ENCODE measurements at places on chromosomes 5 and 9.

- DNase-seq = no peak
Measured at GRCh38 chr9:79889369-79889768, 317.6 kb downstream of the TLE4 start.

- no peak for DNase-seq
Measured at GRCh38 chr9:134136118-134136995, 475 bp downstream of the WDR5 start.

GRCh38 chr9:19184144-19184917, 46.2 kb upstream of the DENND4C start:
- DNase-seq = peak; percentile 91

DNA sequence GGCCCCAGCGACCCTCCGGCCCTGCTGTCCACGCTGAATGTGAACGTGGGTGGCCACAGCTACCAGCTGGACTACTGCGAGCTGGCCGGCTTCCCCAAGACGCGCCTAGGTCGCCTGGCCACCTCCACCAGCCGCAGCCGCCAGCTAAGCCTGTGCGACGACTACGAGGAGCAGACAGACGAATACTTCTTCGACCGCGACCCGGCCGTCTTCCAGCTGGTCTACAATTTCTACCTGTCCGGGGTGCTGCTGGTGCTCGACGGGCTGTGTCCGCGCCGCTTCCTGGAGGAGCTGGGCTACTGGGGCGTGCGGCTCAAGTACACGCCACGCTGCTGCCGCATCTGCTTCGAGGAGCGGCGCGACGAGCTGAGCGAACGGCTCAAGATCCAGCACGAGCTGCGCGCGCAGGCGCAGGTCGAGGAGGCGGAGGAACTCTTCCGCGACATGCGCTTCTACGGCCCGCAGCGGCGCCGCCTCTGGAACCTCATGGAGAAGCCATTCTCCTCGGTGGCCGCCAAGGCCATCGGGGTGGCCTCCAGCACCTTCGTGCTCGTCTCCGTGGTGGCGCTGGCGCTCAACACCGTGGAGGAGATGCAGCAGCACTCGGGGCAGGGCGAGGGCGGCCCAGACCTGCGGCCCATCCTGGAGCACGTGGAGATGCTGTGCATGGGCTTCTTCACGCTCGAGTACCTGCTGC, 839 bp downstream of the KCNV2 start:
- DNase-seq = no peak

DNA sequence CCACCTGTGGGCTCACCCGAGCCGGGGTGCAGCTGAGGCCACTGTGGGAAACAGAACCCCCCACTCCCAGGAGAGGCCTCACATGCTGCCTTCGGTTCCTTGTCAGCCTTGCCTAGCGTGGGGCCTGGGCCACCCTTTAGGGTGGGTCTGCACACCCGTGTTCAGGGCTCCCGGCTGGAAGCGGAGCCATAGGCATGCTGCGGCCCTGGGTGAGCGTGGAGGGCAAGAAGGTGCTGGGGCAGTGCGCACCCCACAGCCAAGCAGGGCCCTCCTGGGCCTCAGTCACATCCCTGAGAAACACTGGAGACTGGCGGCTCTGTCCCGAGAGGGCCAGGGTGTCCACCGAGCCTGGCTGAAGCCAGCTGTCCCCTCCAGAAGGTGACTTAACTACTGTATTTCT, 41.9 kb downstream of the GOLM1 start:
- DNase-seq = no peak

DNA sequence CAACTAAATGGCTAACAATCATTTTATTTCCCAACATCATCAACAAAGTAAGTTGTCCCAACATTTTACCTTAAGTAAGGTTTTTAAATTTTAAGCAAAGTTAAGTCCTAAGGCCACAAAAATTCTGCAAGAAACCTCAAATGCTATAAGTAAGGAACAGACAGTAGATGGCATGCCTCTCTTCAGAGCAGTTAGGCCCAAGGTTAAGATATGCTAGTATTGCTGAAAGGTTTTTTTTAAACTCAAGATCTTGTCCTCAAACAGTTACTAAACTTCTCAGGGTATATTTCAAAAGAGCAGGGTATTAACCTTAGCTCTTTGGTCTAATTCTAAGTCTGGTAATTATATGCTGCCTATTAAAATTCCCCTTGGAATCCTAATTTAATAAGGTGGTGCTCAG, 35.1 kb downstream of the PJA2 start:
- no peak for DNase-seq

- DNase-seq = no peak
Measured at GRCh38 chr5:56202483-56202882, 30.6 kb downstream of the ANKRD55 start.

DNA sequence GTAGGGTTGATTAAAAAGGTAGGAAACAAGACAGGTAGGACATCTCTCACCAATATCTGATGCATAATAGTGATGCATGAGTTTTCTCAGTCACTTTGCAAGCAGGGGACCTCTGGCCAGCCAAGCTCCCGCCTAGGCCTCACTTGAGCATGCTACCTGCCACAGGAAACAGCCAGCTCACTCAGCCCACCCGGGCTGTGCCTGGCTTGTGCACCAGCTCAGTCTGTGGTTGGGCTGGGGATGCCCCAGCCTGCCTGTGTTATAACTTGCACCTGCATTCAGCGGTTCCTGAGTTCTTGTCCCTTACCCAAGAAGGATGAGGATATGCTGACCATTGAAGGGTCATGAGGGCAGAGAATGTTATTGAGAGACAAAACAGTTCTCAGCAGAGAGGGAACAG, 172.8 kb upstream of the PLCXD3 start:
- DNase-seq = no peak

- no peak for DNase-seq
Measured at GRCh38 chr5:130183115-130183514, 278.9 kb downstream of the CHSY3 start.

GRCh38 chr5:160198146-160198545, 31.2 kb upstream of the FABP6 start:
- no peak for DNase-seq

GRCh38 chr5:143106174-143106573, 297.3 kb downstream of the NR3C1 start:
- DNase-seq = no peak

DNA sequence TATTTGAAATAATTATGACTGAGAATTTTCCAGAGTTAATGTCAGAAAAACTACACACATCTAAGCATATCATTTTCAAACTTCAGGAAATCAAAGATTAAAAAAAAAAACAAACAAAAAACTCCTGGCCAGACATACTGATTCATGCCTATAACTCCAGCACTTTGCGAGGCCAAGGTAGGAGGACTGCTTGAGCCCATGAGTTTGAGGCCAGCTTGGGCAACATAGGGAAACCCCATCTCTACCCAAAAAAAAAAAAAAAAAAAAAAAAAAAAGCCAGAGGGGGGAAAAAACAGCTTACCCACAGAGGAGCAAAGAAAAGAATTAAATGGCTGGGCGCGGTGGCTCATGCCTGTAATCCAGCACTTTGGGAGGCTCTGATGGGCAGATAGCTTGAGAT, 22.4 kb downstream of the EFCAB9 start:
- DNase-seq = no peak

GRCh38 chr9:94560237-94560636, 5.4 kb downstream of the PCAT7 start:
- no peak for DNase-seq

- no peak for DNase-seq
Measured at GRCh38 chr5:171968531-171968930, 37.9 kb downstream of the FBXW11 start.

- DNase-seq = no peak
Measured at GRCh38 chr5:69212022-69212421, 22.6 kb downstream of the CENPH start.

DNA sequence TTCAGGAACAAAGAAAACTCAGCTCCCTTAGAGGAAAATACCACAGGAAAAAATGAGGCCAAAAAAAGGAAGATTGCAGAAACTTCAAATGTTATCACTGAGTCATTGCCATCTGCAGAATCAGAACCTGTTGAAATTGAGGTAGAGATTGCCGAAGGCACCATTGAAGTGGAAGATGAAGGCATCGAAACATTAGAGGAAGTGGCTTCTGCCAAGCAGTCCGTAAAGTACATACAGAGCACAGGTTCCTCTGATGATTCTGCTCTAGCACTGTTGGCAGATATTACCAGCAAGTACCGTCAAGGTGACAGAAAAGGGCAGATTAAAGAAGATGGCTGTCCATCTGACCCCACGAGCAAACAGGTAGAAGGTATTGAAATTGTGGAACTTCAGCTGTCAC, 30.8 kb upstream of the NIM1K start:
- DNase-seq = no peak

DNA sequence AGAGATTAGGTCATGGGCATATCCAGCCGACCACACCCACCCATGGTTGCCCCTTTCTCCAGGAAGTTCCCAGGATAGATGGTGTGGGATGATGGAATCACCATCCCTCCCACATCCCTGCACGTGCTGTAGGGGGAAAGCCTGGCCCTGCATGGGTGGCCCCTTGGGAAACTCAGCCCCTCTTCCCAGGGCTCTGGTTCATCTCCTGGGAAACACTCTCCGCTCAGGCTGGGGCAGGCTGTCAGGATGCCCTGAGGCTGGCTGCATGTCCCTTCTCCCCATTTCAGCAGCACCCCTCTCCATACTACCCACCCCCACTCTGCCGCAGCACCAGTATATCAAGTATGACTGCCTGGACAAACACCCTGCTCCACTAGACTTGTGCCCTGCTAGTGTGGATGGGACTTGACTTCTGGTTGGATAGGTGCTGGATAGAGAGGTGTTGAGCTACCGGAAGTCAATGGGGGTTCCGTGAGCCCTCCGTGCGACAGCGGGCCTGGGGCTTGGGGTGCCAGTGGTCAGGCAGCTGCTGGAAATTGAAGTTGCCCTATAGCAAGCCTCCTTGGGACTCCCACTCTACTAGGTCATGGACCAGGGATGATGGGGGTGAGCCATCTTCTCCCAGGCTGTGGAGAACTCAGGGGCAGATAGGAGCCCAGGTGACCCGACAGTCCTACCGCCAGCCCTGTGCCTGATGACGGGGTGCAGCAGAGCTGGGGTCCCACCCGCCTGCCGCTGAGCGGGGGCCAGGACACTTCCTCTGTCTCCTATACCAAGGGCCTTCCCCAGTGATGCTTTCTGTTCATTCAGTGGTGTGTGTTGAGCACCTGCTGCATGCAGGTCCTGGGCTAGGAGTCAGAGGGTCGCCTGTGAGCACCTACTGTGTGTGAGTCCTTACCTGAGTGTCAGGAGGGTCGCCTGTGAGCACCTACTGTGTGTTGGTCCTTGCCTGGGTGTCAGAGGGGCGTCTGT, 69.4 kb upstream of the COL5A1 start:
- DNase-seq = no peak

DNA sequence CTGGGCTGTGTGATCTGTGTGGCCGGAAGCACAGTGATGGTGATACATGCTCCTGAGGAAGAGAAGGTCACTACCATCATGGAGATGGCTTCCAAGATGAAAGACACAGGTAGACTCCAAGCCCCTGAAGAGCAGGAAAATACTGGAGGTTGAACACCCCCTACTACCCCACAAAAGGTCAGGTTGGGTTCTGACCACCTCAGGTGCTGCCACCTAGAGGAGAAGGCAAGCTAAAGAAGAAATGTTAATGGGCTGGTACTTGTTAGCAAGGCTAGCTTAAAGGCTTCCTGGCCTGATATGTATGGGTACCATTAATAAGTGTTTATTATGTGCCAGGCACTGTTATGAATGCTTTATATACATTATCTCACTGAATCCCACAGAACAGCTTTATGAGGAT, 11.7 kb downstream of the NIPAL4 start:
- DNase-seq = no peak

DNA sequence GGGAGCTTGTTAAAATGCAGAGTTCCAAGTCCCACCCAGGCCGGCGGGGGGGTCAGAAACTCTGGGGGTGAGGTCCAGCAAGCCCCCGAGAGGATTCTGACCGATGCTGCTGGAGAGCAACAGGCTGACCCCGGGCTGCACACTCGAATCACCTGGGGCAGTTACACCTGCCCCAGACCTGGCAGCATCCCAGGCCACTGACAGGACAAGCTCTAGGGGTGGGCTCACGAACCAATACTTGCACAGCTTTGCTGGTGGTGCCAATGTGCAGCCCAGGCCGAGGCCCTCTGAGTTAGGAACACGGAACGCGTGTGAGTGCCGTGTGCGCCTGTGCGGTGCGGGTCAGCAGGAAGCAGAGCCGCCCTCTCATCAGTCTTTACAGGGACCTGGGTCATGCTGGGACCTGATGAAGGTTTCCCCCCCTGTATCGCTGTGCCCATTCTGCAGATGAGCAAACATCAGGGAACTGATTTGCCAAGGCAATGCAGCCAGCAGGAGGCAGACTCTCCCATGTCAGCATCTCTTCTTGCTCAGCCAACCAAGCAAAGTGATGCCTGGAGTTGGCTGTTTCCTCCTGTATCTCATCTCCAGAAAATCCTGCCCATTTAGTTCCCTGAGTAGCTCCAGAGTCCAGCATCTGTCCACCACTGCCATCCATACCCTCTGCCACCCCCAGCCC, 16.3 kb downstream of the FAM163B start:
- no peak for DNase-seq

DNA sequence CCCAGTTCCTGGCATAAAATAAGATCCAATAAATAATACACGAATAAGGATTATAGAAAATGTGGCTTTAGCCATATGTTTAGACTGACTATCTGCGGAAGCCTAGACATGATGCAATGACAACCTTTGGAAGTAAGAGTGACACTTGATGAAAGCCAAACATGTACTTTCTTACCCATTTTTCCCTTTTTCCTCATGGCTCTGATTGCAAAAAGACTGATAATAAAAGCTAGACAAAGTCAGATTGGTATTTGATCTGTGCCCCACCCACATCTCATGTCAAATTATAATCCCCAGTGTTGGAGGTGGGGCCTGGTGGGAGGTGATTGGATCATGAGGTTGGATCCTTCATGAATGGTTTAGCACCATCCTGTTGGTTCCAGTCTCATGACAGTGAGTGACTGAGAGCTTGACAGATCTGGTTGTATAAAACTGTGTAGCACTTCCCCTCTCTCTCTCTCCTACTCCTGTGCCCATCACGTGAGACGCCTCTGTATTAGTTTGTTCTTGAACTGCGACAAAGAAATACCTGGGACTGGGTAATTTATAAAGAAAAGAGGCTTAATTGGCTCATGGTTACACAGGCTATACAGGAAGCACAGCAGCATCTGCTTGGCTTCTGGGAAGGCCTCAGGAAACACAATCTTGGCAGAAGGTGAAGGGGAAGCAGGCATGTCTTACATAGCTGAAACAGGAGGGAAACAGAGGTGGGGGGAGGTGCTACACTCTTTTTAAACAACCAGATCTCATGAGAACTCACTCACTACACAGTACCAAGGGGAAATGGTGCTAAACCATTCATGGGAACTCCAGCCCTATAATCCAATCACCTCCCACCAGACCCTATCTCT, 243.4 kb upstream of the PIK3R1 start:
- DNase-seq = no peak

DNA sequence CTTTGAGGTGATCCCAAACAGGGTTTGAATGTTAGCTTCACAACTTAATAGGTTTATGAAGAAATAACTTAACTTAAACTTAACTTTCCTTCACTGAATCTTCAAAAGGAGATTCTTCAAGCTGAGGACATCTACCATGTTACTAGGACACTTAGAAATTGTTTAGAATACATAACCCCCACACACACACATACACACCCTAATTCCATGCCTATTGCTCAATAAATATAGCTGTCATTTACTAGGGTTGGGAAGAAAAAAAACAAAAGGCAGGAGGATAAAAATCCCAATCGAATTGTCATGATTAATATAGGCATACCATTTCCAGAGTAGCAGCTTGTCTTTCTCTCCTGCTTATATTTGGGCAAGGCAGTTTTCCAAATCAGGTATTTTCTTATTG, 68.3 kb downstream of the ALDH1A1 start:
- DNase-seq = no peak

GRCh38 chr5:74851684-74852353, 14.4 kb downstream of the FAM169A start:
- no peak for DNase-seq

Data from T-helper 2 cell (primary cell).